Peyer's patch (tissue), 4 donors: ENCODE measurements at places on chromosomes 6 and 20. TPM values are rescaled to one million over a fixed set of nuclear protein-coding genes. Genes with fewer than 3 reads are reported as not detected.

The ZNF334 gene
- total RNA-seq = 4.4 TPM

- peak; percentile 53 for DNase-seq
Measured at GRCh38 chr6:116229287-116229913, 24.5 kb downstream of the TSPYL4 start.

GRCh38 chr6:164214066-164214465 is 799.5 kb downstream of the QKI start:
- DNase-seq = no peak

- DNase-seq = no peak
Measured at GRCh38 chr6:116254297-116255056, 602 bp upstream of the TSPYL4 start.
